Activated CD4-positive, alpha-beta T cell treated with anti-CD3 and anti-CD28 coated beads, Interleukin-2, amount 50 U/mL, for 4 hours (primary cell): ENCODE measurements at places on chromosomes 11 and 22.
A peak's percentile ranks its signal among the peaks of the same experiment; 100 is the strongest.

- no peak for DNase-seq
Measured at GRCh38 chr11:1650034-1650917, 20.7 kb downstream of the KRTAP5-5 start.

GRCh38 chr22:42719656-42720262 lies 911 bp downstream of the A4GALT start:
- no peak for DNase-seq

- no peak for DNase-seq
Measured at GRCh38 chr11:45983471-45983845, 61.0 kb downstream of the LARGE2 start.

GRCh38 chr11:27861706-27862430 lies 161.6 kb upstream of the BDNF start:
- no peak for DNase-seq

GRCh38 chr11:8263769-8264410 lies at the start of gene LMO1:
TSS of gene LMO1 (minus strand) at chr11:8263878. CDS start at chr11:8263362, 516 bp downstream.
- DNase-seq: peak; percentile 66

GRCh38 chr11:65692367-65692766 lies 19.7 kb upstream of the KAT5 start:
- DNase-seq: no peak

GRCh38 chr11:120302001-120302805 lies 22.9 kb upstream of the TLCD5 start:
- DNase-seq: no peak

- no peak for DNase-seq
Measured at GRCh38 chr11:133946541-133947318, 10.0 kb downstream of the IGSF9B start.

DNA sequence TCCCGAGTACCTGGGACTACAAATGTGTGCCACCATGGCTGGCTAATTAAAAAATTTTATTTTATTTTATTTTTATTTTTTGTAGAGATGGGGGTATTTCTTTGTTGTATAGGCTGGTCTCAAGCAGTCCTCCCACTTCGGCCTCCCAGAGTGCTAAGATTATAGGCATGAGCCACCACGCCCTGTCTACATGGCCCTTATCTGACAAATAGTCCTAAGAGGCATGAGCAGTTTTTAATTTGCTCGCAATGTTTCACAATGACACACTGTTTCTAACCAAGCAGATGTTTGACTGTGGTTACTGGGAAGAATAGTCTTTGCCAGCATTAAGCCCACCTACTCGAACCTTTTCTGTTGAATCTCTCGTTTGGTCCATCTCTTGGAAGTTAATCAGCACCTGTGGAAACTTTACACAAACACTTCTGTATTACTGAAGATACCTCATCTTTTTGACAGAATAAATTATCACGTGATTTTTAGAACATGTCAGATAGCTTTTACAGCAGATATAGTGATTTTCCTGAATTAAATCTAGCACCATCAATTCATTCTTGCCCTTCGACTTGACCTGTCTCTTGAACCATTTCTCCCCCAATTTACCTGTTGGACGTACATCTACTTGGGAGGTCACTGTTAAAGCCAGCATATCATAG lies 71.4 kb downstream of the MTMR3 start:
- no peak for DNase-seq

DNA sequence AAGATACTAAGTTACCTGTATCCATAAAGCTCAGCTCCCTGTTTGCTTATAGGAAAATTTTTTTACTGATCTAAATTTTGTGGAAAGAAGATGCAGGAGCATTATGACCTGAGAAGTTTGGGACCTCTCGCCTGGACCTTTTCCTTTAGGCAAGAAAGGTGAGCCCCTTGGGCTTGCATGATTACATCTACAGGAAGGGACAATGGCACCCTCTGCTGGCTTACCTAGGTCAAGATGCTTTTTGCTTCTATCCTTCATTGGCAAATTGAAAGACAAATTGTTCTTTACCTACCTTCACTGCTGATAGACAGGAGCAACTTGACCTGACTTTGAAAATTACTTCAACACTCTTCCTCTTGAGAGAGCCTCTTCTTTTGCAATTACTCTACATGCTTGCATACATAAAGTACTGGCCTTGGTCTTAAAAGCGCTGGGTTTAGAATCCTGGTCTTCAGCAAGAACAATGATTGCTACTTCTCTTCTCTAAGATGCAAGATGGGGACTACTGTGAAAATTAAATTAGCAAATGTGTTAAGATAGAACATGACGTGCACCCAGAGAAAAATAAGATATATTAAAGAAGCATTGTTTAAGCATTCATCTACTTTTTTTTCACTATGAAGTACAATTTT lies 147.2 kb downstream of the TRPC6 start:
- DNase-seq: no peak

- no peak for DNase-seq
Measured at GRCh38 chr11:47400768-47401279, 7.6 kb upstream of the SLC39A13 start.

DNA sequence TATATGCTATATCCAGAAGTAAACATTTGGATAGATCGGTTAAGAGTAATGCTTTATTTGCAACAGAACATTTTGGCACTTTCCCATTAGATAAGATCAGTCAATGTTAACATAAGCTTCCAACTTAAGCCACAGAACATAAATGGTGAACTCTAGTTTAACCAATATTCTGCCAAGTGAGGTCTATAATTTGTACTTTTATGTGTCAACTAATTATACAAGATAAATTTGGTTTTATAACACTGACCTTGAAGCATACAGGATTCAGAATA lies 23.5 kb upstream of the BLID start:
- DNase-seq: no peak

DNA sequence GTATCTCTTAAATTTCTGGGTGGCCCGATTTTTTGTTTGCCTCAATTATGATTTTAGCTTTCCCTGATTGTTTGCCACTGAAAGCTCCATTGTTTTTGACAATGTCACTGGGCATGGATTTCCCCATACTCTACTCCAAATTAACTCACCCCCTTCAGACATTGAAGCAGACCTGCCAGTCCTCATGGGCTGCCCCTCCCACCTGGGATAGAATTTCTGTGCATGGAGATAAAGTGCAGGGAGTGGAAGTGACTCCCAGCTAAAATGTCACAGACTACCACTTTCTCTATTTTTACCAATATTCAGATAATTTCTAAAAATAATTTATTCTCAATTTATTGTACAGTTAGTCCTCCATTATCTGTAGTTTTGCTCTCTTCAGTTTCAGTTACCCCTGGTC lies 79.1 kb upstream of the CLPB start:
- no peak for DNase-seq

GRCh38 chr11:95229993-95230809 lies 801 bp downstream of the SESN3 start:
- peak; percentile 2 for DNase-seq

DNA sequence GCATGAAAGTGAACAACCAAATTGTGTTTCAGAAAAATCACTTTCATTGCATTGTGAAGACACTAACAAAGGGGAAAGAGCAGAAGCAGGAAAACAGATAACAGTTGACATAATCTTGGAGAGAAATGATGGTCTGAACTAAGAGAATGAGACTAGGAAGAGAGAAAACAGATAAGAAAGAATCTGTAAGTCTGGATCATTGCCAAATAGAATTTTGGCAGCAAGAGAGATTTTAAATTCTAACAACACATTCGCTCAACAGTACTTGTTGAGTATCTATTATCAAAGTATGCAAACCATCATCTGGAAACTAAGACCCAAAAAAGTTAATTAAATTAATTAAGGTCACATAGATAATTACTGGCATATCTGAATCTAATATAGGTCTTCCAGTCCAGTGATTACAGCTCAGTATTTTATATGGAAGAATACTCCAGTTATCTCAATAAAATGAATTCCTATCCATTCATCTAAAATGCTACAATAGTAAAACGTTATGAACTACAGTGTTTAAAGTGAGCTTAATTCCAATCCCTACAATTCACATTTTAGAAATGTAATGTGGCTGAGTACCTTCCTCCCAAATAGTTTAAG lies 166.7 kb upstream of the FAT3 start:
- no peak for DNase-seq

GRCh38 chr11:10750838-10751580 lies at the start of gene CTR9:
TSS of gene CTR9 (plus strand) at chr11:10751246. CDS start at chr11:10751413, 167 bp downstream.
- peak; percentile 84 for DNase-seq

- no peak for DNase-seq
Measured at GRCh38 chr11:21983431-21983830, 209.5 kb upstream of the ANO5 start.

- no peak for DNase-seq
Measured at GRCh38 chr11:9473408-9473807, 12.6 kb downstream of the ZNF143 start.

DNA sequence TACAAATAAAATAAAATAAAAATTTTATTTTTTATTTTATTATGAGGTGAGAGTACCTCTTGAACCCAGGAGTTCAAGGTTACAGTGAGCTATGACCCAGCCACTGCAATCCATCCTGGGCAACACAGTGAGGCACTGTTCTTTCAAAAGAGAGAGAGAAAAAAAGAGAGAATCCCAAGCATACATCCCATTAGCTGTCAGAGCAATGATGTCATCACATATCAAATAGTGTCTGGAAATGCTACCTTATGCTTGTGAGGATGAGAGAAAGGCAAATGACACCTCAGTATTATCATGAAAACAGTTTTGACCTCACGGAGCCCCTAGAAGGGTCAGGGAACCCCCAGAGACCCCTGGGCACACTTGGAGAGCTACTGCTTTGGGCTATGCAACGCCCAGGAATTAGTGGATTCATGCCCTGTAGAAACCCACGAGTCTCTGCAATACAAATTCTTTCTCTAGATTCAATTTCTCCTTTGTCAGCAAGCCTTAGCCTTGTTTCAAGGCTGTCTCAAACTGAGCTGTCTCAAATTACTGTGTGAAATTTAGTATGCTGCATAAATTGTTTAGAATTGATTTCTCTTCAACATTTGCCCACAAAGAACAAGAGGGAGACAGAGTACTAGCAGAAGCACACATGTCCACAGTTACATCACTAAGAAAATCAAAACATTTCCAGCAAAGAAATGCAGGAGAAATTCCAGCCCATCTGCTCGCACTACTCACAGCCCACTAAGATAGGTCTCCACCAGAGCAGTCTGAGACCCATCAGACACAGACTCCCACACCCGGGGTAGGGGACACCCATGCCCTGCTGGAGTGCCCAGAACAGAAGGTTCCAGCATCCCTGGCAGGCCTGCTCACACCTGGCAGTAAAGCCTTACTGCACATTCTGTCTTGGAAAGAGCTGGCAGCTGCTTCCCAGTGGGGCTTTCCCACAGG lies 18.1 kb downstream of the DGCR2 start:
- no peak for DNase-seq

DNA sequence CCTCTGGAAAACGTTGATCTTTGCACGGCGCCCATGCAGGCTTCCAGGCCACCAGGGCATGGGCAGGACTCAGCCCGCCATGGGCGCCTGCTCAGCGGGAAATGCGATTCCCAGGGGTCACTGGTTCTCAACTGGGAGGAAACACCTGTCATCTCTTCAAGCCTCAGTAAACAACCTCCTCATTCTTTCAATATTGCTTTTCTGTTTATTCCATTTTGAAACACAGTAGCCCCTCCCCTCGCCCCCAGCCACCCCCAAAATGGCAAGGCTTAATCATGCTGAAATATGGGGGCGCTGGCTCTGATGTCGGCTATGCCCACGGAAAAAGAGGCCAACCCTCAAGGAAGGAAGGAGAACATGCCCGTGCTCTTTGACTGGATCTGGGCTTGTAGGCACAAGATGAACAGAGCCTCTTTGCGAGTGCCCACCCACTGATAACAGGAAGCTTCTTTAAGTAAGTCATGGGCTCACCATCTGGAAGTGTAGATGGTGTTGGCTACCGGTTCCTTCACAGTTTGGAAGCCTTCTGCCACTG lies 594 bp upstream of the POU2AF1 start:
- peak; percentile 45 for DNase-seq

GRCh38 chr22:47231759-47232158 lies 469.3 kb downstream of the TBC1D22A start:
- DNase-seq: no peak

DNA sequence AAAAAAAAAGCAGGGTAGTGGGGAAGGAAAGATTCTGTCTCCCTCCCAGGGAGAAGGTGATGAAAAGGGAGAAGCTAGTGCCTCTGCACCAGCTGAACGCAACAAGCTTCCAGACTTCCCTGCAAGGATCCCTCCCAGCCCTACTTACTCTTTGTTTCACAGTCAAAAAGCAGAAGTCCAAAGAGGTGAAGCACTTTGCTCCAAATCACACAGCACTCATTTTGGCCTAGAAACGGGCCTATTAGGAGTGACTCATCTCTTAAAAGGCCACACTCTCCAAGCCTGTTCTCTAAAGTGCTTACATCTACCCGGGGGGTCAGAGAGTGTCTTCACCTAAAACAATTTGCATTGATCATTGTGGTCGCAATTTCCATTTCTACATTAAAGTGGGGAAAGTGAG lies 17.7 kb upstream of the GRK3 start:
- no peak for DNase-seq

GRCh38 chr11:63875506-63876065 lies 36.7 kb downstream of the MARK2 start:
- DNase-seq: no peak

- DNase-seq: no peak
Measured at GRCh38 chr11:131913267-131913666, 542.9 kb downstream of the NTM start.

- DNase-seq: no peak
Measured at GRCh38 chr11:126277780-126278179, 5.1 kb upstream of the TIRAP start.

GRCh38 chr11:12287374-12288211 lies 89.8 kb upstream of the PARVA start:
- no peak for DNase-seq

DNA sequence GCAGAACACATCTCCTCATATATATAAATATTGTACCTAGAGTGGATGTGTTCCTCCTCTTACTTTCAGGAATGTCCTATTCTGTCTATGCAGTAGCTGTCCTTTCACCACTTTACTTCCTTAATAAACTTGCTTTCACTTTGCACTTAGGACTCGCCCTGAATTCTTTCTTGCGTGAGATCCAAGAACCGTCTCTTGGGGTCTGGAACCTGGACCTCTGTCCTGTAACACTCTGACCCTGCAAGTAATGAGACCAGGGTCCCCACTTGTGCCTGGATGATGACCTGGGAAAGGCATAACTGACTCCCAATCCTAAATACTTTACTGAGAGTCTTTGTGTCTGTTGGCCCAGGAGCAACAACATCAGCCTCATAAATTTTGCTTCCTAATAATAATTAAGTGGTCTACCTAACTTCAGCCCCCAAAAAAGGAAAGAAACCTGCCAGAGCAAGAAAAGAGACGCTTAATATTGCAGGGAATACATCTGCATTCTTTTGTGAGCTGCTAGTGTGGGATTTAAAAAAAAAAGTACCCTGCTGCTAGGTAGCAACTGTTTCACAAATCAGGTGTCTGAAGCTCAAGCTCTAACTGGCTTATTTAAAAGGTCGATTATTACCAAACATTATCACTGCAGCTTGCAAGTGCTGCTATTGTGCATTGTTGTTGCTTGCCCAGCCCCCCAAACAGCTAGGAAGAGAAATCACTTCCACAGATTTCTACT lies 69.3 kb downstream of the FAM168A start:
- no peak for DNase-seq

GRCh38 chr11:639332-639955 lies 2.4 kb downstream of the DRD4 start:
- DNase-seq: no peak

- DNase-seq: no peak
Measured at GRCh38 chr22:42976217-42976933, 38.6 kb downstream of the PACSIN2 start.
